ENCODE measurements at places on chromosomes 2 and 18.

GRCh38 chr2:142286618-142287017, 155.8 kb upstream of the LRP1B start:
- DNase-seq, result no peak

GRCh38 chr18:64752707-64753106, 603.8 kb upstream of the LINC00305 start:
- DNase-seq, result no peak

DNA sequence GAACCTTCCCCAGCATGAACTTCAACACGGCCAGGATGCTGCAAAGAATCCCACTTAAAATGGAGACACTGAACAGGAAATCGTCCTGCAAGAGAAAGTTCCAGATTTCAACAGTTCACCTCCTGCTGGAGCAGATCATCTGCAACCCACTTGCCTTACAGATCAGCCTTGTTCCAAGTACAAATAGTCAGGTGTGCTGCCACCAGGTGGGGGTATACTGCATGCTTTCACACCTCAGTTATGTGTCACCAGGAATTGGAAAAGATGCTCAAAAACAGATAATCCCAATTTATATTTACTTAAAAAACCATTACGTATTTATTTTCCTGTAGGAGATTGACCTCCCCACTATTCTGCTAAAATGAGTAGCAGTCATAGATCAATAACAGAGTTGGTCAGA, 212.3 kb downstream of the MGAT5 start:
- DNase-seq, result peak; percentile 36

DNA sequence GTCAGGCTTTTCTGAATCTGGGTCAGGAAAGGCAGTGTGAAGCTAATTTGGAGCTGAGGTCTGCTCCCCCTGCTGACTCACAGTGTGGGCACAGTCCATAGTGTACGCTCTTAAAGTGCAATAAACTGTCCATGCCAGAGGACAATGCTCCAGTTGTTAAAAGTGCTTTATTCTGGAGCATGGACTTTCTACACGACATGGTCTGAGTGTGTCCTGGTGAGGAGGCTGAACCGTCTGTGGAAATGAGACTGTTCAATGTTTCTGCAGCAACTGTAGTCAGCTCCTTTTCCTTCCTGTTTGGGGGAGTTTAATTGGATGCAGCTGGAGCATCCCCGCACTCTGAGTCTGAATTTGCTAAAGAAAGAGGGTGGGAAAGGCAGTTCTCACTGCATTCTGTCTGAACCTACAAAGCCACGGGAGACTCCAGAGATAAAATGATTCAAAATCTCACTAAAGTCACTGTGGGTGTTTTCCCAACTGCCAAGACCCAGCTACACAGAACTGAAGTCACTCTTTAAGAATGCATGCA, 110.2 kb upstream of the TRIB2 start:
- DNase-seq, result no peak

GRCh38 chr2:180161415-180161814, 154.3 kb upstream of the CWC22 start:
- DNase-seq, result no peak

DNA sequence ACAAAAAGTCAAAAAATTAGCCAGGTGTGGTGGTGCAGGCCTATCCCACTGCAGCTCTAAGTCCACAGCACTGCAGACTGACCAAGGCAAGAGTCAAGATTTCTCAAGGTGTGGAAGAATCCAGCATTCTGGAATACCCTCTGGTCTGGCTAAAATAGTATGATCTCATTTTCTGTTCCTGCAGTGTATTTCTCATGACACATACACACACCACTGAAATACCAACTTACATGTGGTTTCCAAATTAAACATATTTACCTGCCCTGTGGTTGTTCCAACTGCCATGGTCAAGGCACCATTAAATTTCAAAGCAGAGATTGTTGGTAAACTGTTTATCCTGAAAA, 30.9 kb downstream of the NOL10 start:
- no peak for DNase-seq

- DNase-seq, result peak; percentile 47
These were observed 54.3 kb downstream of the CDK15 start for GRCh38 chr2:201860636-201861066.

GRCh38 chr18:56460581-56460980, 177.8 kb downstream of the TXNL1 start:
- no peak for DNase-seq

- DNase-seq, result no peak
These were observed 99.6 kb downstream of the FMNL2 start for GRCh38 chr2:152434395-152435182.

- DNase-seq, result no peak
These were observed 14.8 kb upstream of the MTERF4 start for GRCh38 chr2:241116606-241117560.

DNA sequence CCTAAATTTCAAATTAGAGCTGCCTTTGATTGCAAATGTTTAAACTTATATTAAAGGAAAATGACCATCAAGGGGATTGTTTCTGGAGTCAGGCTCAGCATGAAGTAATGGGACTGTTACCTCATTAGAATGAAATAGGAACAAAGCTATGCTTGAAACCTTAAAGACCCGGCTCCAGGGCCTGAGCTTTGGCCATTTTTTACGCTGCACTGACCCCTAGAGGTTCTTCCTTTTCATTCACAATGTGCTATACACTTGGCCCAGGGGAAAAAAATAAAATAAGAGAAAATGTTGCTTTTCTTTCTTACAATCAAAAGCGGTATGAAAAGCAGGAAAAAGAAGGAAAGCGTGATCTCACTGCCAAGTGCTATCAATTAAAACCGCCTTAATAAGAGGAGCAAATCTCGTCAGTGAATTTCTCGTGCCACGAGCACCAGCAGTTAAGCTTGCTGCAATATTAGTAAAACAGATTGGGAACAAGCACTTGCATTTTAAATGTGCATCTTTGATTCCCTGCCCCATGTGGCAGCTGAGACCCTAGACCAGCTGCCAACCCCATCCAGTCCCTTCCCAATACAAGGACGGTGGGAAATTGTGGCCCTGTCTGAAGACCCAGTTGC, 96.6 kb downstream of the MBD2 start:
- peak; percentile 39 for DNase-seq

- peak; percentile 73 for DNase-seq
These were observed 459.5 kb downstream of the DLGAP1 start for GRCh38 chr18:3995476-3996102.

DNA sequence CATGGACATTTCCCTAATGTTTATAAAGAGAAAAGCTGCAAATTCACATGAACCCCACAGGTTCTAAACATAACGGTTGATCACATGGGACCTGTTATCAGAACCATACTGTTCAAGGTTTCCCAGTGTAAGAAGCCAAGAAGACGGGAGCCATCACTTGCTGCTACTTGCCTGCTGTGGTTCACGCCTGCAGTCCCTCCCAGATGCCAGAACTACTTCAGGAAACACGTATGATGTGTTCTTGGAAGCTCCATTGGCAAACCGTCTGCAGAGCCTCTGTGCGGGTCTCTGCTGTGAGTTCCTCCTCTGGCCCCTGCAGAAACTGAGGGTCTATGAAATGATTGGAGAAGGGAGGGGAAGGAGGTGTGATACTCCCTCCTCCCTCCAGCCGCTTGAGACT, 75.2 kb downstream of the CABLES1 start:
- no peak for DNase-seq

DNA sequence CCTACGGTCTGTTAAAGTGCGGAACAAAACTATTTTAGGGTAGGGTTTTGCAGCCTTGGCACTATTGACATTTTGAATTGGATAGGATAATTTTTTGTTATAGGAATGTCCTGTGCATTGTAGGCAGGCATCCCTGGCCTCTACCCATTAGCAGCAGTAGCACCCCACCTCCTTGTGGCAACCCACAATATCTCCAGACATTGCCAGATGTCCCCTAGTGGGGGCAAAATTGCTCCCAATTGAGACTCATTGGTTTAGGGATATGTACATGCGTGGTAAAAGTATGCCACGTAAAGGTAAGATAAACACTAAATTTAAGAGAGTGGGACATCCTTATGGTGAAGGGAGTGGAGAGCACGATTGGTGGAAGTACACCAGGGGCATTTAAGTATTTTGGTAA, 4.6 kb downstream of the MIB1 start:
- DNase-seq, result no peak

DNA sequence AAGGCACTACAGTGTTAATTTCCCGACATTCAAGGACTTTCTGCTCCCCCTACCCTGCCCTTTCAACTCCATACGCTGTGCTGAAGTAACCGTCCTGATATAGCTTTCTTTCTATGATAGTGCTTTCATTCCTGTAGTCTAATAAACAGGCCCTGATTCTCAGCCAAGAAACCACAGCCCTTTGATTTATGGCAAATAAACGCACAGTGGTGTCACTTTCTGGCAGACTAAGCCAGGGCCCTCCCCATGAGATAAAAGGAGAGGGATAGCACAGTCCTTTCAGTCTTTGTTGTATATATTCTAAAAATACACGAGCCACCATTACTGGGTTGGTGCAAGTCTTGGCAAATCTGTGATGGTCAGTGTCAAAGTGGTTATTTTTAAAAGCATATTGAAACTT, 291.2 kb downstream of the ALPK2 start:
- no peak for DNase-seq

GRCh38 chr2:80476535-80477117, 172.1 kb upstream of the LRRTM1 start:
- DNase-seq, result no peak

DNA sequence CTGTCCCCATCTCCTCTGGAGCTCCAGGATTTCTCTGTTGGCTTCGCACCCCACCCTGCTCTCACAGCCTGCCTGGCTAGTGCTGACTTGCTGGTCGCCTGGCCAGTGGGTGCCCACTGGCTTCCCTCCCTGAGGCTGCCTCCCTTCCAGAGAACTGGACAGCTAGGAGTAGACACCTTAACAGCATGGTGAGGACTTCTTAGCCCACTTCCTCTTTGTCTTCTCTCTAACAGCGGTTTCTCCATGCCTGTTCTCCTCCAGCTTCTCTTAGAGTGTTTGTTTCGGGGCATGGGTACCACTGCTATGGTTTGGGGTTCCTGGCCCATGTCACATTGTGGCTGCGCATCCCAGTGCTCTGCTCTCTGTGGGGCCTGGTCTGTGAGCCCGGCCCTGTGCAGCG, 37.1 kb downstream of the ZNF532 start:
- DNase-seq, result no peak

DNA sequence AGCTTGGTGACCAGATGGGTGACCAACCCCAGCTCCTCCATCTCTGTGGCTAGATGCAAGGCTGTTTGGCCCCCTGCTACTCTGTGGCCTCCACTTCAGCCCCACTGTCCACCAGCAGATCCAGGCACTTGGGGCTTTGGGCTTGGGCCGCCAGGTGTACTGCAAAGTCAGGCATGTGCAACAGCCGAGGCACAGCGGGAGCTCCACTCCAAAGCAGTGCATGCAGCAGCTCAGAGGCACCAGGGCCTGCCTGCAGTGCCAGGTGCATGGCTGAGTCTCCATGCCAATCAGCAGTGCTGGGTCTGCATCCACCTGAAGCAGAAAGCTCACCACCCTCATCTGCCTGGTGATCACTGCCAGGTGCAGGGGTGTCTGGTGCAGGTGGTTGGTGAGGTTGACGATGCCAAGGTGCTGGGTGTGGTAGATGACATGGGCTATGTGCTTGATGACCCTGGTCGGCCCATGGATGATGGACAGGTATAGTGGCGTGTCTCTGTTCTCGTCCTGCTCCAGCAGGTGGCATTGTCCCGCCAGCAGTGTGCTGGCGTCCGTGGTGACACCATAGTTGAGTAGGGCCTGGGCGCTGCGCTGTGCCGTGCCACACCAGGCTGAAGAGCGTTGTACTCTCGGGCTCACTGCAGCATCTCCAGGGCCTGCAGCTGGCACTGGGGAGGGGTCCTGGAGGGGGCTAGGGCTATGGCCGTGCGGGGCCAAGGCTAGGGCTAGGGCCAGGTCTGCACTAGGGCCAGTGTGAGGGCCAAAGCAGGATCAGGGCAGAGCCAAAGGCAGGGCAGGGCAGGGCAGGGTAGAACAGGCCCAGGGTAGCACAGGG, 1.0 kb upstream of the ANKRD62 start:
- DNase-seq, result no peak

GRCh38 chr2:145927131-145927950, 1407.4 kb upstream of the ZEB2 start:
- no peak for DNase-seq

GRCh38 chr2:178072383-178073301, at the start of gene PDE11A:
TSS of gene PDE11A (minus strand) at chr2:178072777. CDS start at chr2:178072437, 340 bp downstream.
- peak; percentile 74 for DNase-seq

DNA sequence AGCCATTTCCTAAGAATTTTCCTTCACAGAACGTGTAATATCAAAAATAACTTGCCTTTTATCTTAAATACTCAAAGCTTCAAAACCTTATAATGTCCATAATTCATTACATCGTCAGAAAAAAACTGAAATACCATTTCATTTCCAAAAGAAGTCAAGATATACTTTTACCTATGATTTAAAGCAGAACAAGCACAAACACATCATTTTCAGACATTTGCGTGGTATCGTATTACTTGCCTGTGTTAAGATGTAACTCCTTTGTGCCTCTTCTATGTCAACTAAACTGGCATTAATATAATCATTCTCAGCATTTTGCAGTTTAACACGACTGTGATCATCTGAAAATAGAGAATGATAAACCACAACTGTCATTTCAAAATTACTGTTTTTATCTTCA, 47.5 kb downstream of the PTPN2 start:
- no peak for DNase-seq

DNA sequence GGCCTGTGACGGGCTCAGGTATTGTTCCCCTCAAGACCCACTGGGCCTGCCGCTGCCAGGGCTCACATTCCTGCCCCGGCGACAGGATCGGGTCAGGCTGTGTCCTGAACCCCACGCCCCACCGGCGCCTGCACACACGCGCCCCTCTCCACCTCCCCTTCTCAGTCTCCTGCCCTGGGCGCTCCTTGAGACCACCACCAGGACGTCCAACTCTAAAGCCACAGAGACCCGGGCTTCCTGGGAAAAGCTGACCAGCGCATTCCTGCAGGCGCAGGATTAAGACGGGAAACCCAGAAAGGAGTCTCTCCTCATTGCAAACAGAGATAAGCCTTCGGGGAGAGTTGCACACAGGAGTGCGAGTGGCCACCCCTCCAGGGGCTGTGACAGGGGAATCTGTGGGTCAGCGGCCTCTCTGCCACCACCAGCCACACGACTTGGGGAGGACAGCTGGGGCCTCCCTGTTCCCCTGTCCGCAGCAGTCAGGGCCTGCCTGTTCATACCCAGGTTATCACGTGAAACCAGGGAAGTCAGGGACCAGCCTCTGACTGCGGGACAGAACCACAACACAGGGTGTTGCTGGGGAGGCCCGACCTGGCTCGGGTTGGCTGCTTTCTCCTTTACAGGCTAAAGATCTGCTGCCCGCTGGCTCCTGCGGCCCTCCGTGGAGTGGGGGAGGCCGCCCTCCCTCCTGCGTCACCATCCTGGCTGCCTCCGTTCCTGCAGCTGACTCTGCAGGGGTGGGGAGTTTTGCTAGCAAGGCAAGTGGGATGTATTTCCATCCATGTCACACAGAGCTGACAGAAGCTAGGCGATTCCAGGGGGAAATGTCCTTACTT, 88.8 kb downstream of the ZCCHC2 start:
- DNase-seq, result no peak

DNA sequence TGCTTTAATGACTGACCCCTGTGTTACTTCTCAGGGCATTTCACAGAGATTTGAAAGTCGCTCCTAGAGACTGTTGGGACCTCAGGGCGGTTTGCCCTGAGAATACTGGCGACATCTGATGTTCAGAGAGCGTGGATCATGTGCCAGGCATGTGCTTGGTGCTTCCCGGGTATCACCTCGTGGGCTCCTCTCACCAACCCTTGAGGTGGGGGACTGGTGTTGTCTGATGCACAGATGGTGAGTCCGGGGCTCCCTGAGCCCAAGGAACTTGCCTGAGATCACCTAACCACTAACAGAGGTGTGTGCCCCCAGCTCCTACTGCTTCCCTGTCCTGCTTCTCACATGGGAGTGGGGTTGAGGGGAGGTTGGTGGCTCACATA, 16.2 kb downstream of the ATOH8 start:
- no peak for DNase-seq
